Stimulated activated CD8-positive, alpha-beta memory T cell treated with anti-CD3 and anti-CD28 coated beads, Interleukin-15, amount 100 ng/mL, for 4 hours (primary cell): ENCODE measurements at places on chromosomes 7 and 10.

- no peak for DNase-seq
These were observed 76.4 kb upstream of the CELF2 start for GRCh38 chr10:10941127-10941730.

DNA sequence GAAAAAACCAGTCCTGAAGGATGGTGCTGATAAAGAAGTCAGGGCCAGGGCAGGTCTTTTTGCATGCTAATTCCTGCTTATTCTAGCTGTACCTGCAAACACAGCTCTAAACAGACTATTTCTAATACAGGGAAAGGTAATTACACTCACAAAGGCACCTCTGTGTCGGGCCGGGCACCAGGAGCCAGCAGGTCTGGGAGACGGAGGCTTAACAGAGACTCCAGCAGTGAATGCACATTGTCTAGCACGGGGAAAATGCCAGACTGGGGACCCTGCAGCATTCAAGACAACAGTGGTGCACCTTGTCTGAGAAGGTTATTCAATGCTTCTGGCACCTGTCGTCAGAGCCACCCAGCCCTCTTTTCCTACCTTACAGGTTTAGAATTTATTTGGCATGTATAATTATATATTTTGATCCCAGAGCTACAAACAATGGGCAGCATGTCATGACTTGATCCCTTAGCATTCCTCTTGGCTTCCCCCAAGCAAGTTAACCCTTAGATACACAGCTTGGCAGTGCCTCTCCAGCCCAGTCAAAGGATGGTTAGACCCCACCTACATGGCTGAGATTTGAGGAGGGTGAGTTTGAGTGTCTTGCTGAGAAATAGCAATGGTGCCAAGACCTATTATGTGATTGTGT, 185.2 kb downstream of the SLC25A13 start:
- no peak for DNase-seq

DNA sequence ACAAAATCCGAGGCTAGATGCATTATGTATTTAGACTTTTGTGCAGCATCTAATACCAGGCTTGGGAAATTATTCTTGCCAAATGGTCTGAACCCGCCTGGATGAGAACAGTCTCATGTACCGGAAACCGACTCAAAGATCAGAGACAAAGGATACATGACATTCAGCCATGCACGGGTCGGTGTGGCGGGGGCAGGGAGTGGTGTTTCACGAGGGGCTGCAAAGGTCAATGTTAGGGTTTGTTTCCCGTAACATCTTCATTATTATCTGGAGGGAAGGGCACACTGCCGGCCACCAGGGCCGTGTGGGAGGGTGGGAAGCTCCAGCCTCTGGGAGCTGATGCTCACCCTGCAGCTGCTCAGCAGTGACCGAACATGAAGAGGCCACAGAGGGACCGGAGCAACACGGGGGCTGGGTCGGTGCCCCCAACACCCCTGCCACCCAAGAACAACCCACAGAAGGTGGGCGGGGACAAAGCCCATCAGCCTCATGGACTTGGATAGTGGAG, 23.1 kb downstream of the CNPY1 start:
- DNase-seq = no peak

DNA sequence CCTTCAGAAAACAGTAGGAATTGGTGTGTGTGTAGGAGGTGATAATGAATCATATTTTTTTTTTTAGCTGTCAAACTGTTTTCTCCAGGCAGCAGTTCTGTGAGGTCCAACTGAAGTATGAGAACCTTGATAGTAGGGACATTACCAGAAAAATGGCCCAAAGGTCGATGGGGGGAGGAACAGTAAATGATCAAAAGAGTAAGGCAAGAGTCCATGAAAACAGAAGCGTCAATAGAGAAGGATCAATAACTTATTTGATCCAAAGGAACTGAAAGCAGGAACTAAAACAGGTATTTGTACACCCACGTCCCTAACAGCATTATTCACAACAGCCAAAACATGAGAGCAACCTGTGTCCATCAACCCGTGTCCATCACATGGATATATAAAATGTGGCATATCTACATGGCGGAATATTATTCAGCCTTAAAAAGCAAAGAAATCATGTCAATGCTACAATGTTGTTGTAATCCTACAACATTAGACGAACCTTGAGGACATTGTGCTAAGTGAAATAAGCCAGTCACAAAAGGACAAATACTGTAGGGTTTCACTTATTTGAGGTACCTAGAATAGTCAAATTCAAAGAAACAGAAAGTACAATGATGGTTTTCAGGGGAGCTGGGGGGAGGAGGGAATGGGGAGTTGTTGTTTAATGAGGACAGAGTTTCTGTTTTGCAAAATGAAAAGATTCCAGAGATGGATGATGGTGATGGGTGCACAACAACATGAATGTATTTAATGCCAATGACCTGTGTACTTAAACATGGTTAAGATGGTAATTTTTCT, 214.0 kb upstream of the KLF14 start:
- DNase-seq = no peak

GRCh38 chr7:150994141-150994837, 3.5 kb downstream of the NOS3 start:
- no peak for DNase-seq

- DNase-seq = no peak
These were observed 14.6 kb downstream of the FGL2 start for GRCh38 chr7:77184990-77185389.

- DNase-seq = no peak
These were observed 112.4 kb downstream of the SMURF1 start for GRCh38 chr7:99031496-99031895.

DNA sequence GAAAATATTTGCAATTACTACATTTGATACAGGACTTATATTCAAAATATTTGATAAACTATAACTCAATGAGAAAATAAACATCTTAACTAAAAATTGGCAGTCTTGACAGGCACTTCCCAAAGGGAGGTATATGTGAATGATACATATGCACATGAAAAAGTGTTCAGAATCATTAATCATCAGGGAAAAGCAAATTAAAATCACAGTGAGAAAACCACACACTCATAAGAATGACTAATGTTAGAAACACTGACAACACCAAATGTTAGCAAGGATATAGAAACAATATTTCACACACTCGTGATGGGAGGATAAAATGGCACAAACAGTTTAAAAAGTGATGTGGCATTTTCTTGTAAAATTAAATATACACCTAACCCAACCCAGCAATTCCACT, 4.1 kb upstream of the VPS26A start:
- no peak for DNase-seq

GRCh38 chr10:11005725-11006427, 11.8 kb upstream of the CELF2 start:
- no peak for DNase-seq

GRCh38 chr7:98448766-98449165, 47.9 kb upstream of the BAIAP2L1 start:
- no peak for DNase-seq

- no peak for DNase-seq
These were observed 7.7 kb upstream of the GSTO1 start for GRCh38 chr10:104246976-104247375.

- DNase-seq = no peak
These were observed 5.3 kb upstream of the DEPP1 start for GRCh38 chr10:44983895-44984278.

GRCh38 chr10:86391236-86391840, 24.7 kb upstream of the GRID1 start:
- no peak for DNase-seq

GRCh38 chr7:117133125-117133524, 179.8 kb downstream of the ST7 start:
- no peak for DNase-seq

DNA sequence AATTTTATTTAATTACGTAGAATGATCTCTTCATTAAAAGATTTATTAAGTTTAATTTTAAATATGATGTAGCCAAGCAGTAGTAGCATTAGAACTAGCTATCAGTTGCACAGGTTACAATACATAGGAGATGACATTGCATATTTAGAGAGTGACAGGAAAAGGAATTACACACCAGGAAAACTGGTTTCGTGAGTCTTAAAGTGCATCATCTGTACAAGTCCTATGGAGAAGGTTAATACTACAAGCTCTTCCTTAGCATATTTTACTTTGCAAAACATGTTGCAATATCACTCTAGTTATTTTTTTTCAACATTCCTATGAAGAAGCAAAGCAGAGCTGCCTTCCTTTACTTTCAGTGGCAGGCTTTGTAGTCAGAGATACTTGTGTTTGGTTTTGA, 20.2 kb upstream of the SEM1 start:
- no peak for DNase-seq

- DNase-seq = peak; percentile 53
These were observed 41.4 kb upstream of the MAP3K8 start for GRCh38 chr10:30392564-30392990.

GRCh38 chr10:4437791-4438190, 388.2 kb upstream of the AKR1E2 start:
- no peak for DNase-seq

DNA sequence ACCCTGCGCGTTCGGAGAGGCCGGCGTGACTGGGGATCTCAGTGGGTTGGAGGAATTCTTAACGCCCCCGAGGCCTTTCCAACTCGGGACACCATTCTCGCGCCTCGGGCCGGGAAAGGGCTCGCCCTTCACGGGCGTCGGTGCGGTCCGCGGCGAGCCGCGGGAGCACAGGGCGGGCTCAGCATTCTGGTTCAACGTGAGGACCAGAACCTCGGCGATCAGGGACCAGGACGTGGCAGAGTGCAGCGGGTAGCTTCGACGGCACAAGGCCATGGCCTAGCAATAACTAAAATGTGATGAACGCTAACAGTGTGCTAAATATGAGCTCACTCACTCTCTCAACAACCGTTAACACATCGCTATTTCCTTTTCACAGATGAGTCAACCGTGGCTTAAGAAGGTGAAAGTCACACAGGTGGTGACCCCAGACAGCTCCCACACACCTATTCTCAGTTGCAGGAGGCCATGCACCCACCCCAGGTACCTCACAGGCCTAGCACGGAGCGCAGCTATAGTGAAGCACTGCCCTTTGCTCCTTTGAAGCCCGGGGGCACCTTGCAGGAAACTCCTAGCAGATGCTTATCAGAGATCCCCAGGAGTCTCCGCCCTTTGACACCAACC, 4.5 kb upstream of the EMX2 start:
- no peak for DNase-seq

- DNase-seq = no peak
These were observed 10.2 kb downstream of the ANXA11 start for GRCh38 chr10:80195046-80195574.

- no peak for DNase-seq
These were observed 38.0 kb downstream of the RBM33 start for GRCh38 chr7:155682484-155682883.

GRCh38 chr10:103175580-103176285, 17.3 kb downstream of the NT5C2 start:
- DNase-seq = no peak

DNA sequence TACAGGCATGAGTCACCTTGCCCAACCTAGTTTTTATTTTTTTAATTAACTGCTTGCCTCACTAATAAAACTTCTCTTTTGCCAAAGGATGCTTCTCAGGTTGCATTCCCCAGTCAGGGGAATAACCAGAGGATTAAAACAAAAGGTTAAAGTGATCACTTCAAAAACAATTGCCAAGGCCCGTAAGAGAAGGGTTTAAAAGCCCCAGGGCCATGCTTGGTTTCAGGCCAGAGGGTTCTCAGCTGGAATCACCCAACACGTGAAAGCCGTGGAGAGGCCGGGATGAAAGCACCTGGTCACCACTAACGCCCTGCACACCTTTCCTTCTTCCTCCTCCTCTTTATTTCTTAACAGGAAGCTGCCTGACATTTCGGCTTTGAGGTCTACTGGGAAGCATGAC, 587.5 kb downstream of the PTPRN2 start:
- no peak for DNase-seq

- no peak for DNase-seq
These were observed 9.2 kb downstream of the AGBL3 start for GRCh38 chr7:134995239-134996096.

GRCh38 chr7:107581387-107582013, 1.5 kb downstream of the BCAP29 start:
- no peak for DNase-seq

DNA sequence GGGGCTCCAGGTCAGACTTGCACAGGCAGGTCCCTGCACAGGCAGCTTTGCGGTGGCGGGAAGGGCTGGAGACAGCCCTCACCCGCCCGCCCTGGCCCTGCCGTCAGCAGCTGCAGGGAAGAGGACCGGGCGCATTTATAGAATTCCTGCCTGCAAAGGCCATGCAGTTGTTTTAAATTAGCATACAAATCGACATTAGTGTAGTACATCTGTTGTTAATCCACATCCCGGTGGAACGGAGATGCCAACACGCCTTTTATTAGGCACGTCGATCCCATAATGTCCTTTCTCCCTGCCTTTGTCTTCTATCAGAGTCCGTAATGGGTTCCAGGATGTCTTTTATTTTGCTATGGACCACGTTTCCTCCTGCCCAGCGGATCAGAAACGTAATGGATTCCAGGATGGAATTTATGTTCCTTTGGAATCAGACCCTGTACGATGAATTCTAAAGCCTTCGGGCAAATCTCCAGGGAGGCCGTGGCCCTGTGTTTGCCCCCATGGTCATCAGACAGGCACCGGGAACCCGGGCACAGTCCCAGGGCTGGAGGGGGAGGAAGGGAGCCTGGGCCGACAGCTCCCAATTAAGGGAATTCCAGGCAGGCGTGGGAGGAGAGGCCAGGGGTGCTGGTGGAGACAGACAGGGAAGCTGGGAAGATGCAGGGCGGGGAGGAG, 123.9 kb downstream of the COL26A1 start:
- DNase-seq = no peak

DNA sequence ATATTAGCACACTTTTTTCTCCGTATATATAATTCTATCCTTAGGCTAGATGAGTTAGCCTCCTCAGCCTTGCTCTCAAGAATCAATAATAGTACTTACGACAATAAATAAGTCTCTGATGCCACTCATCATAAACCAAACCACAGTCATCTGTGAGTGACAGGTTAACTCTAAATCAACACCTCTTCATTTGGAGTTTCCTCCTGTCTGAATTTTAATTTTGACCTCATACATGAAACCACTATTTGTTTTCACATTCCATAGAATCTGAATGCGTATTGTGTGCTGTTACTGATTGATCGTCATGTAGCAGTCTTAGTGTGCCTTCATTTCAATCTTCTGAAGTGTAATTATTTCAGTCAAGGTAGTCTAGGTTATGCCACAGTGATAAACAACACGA, 85.8 kb downstream of the HGF start:
- no peak for DNase-seq

DNA sequence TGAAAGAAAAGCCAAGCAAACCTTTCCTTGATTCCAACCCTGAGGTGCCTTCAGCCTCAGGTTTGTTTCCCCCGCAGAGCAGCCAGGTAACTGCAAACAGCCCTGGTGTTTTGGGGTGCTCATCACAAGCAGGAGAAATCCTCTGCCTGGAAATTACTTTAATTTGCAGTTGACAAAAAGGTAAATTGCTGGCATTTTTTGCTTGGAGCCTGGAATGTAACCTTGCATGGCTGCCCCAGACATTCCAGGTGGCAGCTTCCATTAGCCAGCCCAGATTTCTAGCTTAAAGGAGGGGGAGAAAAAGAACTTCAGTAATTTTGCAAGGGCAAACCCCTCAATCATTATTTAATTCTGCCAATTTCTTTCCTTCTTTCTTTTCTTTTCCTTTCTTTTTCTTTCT, 194.4 kb downstream of the MYOF start:
- DNase-seq = no peak

DNA sequence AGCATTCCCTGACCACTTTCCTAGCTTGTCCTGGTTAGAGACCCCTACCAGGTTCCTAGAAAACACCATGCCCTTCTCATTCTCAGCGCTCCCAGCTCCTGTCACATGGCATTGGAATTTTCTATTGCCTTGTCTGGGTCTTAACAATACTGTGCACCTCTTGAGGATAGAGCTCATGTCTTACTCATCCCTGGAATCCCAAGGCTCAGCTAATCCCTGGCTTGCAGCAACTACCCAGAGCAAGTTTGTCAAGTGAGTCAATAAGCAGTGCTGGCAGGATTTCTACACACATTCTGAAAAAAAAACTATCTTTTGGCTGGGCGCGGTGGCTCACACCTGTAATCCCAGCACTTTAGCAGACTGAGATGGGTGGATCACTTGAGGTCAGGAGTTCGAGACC, 11.7 kb upstream of the PRDX3 start:
- DNase-seq = no peak
